ENCODE measurements at places on chromosomes 1 and 21.

GRCh38 chr1:172602706-172603105 lies 56.2 kb upstream of the FASLG start:
- no peak for DNase-seq

DNA sequence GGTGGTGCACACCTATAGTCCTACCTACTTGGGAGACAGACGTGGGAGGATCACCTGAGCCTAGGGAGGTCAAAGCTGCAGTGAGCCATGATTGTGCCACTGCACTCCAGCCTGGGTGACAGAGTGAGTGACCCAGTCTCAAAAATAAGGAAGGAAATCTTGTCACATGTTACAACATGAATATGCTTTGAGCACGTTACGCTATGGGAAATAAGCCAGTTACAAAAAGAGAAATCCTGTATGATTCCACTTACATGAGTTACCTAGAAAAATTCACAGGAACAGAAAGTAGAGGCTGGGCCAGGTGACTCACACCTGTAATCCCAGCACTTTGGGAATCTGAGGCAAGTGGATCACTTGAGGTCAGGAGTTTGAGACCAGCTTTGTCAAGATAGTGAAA lies 6.7 kb upstream of the PADI6 start:
- peak; percentile 42 for DNase-seq

- peak; percentile 45 for DNase-seq
Observed at GRCh38 chr1:89975540-89976125, 19.3 kb upstream of the ZNF326 start.

DNA sequence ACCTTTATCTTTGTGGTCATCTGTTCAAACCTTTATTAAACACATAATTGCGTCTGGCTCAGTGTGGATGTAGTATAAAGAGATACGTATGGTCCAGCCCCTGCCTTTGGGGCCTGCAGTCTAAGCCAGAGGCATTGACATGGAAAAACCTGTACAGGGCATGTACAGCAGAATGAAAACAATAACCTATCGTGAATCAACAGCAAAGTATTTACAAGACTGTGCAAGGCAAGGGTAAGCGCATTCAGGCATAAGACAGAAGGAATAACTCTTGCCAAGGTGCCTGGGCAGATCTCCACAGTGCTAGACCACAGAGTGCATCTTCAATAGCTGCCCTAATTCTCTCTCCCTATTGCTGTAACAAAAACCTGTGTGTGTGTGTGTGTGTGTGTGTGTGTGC lies 35.5 kb downstream of the KIRREL1 start:
- DNase-seq: no peak

DNA sequence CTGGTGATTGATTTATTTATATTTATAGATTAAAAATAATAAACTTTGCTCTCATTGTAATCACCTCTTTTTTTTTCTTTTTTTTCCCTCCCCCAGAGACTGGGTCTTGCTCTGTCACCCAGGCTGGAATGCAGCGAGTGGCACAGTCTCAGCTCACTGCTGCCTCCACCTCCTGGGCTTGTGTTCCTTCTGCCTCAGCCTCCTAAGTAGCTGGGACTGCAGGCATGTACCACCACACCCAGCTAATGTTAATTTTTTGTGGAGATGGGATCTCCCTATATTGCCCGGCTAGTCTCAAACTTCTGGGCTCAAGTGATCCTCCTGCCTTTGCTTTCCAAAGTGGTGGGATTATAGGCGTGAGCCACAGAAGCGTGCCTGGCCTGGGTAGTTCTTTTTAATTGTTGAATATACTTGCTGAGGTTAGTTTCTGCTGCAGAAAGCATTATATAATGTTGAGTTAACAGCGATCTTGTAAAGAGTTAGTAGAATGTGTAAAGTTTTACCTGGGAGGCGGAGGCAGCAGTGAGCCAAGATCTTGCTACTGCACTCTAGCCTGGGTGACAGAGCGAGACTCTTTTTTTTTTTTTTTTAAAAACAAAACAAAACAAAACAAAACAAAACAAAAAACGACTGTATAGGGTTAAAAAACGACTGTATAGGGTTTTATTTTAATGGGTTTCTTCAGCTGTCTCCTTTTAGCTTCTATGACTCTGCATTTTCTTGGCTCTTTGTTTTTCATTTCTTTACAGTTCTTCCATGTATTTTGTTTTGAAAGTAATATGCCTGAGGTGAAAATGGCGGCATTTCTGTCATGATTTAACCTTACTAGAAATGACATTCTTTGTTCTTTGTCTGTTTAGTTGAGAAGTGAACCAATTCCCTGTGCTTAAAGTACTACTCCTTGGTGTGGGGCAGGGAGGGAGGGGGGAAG lies 82.7 kb downstream of the CAMTA1 start:
- DNase-seq: no peak

DNA sequence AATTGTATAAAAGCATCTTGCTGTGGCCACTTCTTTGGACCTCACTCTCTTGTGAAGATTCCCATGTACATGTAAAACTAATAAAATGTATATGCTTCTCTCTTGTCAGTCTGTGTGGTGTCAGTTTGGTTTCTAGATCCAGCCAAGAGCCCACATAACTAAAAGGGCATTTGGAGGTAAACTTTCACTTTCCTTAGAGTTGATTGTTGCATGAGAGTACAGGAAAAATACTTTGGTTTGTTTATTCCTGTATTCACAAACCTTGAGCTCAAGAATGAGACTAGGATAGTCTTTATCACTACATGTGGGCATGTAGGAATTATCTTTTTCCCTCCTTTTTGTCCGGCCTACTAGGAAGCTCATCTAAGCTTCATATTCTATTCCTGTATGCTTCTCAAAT lies 50.9 kb downstream of the KCTD3 start:
- DNase-seq: no peak

GRCh38 chr1:62778208-62778607 lies 5.7 kb upstream of the ATG4C start:
- DNase-seq: no peak

GRCh38 chr1:243393096-243393495 lies 137.3 kb downstream of the SDCCAG8 start:
- peak; percentile 88 for DNase-seq
